Activated CD8-positive, alpha-beta T cell treated with anti-CD3 and anti-CD28 coated beads, Interleukin-2, amount 10 ng/mL, durations not matched to agents 7 days and 5 days (primary cell): ENCODE measurements at places on chromosomes 5 and 9. TPM values are rescaled to one million over a fixed set of nuclear protein-coding genes. Genes with fewer than 3 reads are reported as not detected.

SPINK13 gene
- total RNA-seq, result not detected

KCTD16 gene
- total RNA-seq, result not detected

MYO10 gene
- not detected for total RNA-seq

GRCh38 chr5:76818844-76819831 is at the start of gene F2RL1:
TSS of gene F2RL1 (plus strand) at chr5:76819030. CDS start at chr5:76819183, 153 bp downstream.
- peak; percentile 42 for DNase-seq

- DNase-seq, result no peak
Measured at GRCh38 chr9:123548741-123549545, 192.9 kb downstream of the CRB2 start.
